ENCODE measurements at places on chromosomes 2 and 18.

GRCh38 chr2:89845532-89845931 lies 1154.1 kb downstream of the RPIA start:
- DNase-seq, result no peak

DNA sequence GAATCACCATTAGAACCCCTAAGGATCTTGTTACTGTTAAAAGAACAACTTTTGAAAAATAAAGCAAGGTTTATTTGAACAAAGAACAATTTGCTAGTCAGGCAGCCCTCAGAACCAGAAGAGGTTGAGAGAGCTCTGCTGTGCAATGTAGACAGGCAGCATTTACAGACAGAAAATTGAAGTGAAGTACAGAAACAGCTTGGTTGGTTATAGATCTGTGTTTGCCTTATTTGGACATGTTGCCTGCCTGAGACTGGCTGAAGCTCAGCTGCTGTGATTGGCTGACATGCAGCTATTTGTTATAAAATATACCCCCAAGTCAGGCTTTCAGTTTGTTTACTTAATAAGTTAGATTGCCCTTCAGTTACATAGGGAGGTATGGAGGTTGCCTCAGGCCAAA lies 12.5 kb downstream of the MSTN start:
- DNase-seq, result no peak

DNA sequence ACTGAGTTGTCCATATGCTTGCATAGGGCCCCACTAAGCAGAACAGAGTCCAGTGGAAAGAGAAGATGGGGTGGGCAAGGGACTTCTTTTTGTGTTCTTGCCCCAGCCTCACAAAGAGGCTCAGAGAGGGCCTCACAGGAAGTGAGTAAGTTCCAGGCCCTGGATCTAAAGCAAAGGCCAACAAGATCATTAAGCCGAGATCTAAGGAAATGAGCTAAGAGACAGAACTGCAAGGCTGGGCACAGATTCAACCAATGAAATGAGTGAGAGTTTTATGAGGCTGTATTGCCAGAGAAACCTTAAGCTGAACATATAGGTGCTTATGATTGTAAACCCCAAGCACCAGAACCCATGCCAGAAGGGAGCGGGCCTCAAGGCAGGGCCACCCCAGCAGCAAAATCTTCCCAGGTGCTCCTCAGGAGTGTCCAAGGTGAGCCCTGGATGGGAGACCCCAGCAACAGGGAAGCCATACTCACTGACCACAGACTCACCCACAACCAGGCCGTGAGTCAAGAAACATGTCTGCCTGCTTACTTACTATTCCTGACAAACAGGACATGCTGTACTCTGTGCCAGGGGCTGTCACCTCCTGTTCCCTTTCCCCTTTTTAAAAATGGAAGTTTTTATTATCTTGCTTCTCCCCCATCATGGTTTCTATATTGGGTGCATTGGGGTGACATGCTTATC lies 40.2 kb downstream of the SLC14A1 start:
- DNase-seq, result no peak

GRCh38 chr2:33425586-33426031 lies 50.8 kb upstream of the RASGRP3 start:
- no peak for DNase-seq

- DNase-seq, result no peak
Observed at GRCh38 chr18:37160038-37160820, 331.3 kb downstream of the KIAA1328 start.

DNA sequence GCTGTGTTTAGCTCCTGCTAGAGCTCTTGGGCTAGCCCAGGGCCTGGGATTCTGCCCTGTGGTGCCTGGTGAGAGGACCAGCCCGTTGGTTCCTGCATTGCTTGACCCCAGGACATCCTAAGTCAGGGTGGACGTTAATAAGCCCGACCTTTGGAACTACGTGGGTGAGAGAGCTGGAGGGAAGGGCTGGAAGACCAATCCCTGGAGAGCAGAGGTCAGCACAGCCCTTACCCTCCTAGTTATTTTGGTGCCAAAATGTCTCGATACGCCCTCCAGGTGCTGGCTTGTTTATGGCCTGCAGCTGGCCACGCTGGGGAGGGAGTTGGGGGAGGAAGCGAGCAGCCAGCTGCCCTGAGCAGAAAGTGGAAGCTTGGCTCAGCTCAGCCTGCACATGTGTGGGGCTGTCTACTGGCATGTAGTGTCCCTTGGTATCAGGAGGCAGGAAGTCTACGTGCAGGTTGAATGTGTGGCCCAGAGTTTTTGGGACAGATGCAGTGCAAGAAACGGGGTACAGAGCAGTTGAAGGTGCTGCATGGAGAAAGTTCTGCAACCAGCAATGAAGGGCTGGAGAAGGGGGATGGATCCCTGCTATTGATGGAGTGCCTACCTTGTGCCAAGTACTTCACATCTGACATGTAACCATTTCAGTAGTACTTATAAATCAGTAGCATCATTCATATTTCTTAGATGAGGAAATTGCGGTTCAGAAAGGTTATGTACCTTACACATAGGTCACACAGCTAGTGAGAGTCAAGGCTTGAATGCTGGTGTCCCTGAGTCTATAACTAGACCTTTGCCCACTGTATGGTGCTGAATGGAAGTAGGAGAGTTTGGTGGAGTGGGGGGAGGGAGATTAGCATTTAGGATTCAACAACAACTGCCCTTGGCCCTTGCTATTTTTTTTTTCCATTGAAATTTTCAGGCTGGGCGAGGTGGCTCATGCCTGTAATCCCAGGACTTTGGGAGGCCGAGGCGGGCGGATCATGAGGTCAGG lies 5.0 kb upstream of the DGKD start:
- peak; percentile 39 for DNase-seq

- no peak for DNase-seq
Observed at GRCh38 chr2:12313445-12314126, 403.1 kb upstream of the TRIB2 start.

- DNase-seq, result no peak
Observed at GRCh38 chr2:96120991-96121390, 4.6 kb upstream of the ADRA2B start.

GRCh38 chr18:1511619-1512311 lies 607.1 kb downstream of the ADCYAP1 start:
- DNase-seq, result no peak

- DNase-seq, result no peak
Observed at GRCh38 chr2:179606141-179606540, 255.3 kb downstream of the ZNF385B start.

DNA sequence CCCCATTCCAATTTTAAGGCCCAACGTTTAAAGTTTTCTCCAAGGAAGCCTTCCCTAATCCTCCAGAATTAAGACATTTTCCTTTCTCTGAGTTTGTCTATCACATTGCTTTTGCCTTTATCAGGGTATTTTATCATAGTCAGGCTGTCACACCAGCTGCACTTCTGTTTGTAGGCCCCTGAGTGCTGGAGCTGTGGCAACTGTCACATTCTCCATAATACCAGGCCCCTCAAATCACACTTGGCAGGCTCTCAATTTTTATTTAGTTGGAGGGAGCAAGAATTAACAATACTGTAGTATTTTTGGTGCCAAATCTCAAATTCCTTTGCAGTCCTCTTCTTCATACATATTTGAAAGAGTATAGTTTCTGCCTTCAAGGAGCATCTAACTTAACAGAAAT lies 122.2 kb downstream of the FSHR start:
- DNase-seq, result no peak

DNA sequence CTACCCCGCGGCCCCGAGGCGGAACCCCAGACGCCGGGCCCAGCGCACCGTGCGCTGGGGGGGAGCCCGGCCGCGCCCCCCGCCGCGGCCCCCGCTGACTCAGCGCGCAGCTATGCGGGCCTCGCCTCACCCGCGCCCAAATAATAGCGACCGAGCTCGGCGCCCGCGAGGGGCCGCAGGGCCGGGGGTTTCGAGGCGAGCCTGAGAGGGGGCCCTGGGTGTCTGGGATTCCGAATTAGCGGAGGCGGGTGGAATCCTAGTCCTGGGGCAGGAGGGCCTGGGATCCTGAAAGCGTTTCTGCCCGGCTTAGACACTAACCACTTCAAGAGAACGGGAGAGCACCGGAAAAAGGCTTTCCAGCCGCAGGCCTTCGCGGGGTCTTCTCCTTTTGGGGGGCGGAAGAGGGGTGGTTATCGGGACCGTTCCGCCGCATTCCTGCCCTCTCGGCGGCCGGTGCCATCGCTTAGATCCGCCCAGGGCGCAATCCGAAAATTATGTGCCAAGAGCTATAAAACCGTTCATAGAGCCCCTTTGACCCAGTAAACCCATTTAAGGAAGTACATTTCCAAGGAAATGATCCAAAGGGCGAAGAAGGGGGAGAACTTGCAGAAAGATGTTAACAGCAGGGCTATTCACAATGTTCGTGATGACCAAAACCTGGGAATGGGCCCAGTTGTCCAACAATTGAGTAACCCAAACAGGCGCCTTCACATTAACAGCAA lies 681 bp upstream of the ROCK2 start:
- DNase-seq, result no peak

DNA sequence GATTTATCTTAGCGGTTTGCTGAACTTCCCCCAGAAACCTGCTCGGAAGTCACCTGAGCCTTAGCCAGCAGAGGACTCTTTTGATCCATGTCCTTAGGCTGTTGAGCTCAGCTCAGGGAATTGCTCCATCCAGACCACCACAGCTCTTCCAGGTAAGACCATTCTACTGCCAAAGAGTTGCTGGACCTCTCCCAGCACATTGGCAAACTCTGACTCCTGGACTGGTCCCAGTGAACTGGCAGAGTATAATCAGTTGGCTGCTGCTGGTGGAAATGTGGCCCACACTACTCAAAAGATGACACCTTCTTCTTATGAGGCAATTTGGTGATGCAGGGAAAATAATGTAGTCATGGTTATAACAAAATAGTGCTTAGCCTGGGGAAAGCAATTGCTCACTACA lies 308.8 kb upstream of the FIGN start:
- no peak for DNase-seq

DNA sequence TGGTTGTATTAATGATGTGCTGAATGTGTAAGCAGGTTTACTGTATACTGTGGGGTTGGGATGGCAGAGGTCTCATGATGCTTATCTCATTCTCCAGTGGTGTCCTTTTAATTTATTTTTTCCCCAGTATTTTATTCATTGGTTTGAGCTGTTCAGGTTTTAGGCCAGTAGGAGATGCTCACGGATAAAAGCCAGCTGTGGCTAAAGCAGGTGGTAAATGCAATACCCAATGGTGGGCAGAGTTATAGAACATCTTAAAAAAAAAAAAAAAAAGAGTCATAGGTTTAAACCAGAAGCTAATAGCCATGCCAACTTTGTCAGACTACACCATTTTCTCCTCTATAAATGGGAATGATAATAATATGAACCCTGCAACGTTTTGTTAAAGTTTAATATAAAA lies 57.8 kb upstream of the NEUROD1 start:
- no peak for DNase-seq

DNA sequence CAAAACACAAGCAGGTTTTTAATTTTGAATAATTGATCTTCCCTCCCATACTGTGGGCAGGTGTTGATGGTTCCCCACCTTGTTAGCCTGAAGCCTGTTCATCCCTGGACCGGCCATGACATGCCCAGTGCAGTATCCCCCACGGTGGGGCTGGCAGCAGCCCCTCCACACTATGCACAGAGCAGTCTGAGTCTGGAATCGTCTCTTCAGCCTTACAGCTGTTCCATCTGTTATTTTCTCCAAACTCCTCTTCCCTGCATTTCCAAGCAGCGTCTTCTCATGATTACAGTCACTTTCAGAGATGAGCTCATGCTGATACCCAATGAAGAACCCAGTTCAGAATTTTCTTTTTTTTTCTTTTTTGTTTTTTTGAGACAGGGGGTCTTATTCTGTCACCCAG lies 68.2 kb downstream of the ADI1 start:
- no peak for DNase-seq

DNA sequence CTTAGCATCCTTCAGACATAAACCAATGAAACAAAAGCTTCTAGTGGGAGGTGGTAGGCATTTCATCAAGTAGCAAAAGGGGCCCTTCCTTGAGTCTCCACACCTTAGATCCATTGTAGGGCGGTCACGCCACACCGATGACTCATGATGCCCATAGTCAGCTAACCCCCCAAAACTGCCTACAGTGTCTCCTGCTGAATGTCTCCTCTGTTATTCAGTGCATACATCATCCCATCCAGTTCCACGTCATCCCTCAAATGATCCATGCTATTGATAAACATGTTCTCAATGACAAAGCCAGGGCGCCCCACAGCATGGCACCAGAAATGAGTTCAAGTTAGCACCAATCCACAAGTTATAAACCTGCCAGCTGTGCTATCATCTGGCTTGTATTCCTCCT lies 57.4 kb upstream of the ACKR3 start:
- no peak for DNase-seq

DNA sequence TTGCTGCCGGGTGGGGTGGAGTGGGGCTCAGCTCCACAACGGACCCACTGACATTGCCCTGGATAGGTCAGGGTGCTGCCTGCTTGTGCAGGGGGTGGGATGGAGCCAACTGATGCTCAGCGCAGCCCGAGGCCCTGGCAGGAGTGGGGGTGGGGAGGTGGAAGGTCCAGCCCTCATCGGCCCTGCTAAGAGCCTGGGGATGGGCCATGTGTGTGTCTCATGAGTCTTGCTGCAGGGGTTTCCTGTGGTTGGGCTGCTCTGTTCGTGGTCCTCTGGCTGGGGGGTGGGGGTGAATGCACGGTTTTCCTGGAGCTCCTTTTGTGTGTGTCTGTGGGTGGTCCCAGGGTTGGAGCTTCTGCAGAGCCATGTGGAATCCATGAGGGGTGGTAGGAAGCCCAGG lies 39.4 kb upstream of the GALR1 start:
- DNase-seq, result no peak

DNA sequence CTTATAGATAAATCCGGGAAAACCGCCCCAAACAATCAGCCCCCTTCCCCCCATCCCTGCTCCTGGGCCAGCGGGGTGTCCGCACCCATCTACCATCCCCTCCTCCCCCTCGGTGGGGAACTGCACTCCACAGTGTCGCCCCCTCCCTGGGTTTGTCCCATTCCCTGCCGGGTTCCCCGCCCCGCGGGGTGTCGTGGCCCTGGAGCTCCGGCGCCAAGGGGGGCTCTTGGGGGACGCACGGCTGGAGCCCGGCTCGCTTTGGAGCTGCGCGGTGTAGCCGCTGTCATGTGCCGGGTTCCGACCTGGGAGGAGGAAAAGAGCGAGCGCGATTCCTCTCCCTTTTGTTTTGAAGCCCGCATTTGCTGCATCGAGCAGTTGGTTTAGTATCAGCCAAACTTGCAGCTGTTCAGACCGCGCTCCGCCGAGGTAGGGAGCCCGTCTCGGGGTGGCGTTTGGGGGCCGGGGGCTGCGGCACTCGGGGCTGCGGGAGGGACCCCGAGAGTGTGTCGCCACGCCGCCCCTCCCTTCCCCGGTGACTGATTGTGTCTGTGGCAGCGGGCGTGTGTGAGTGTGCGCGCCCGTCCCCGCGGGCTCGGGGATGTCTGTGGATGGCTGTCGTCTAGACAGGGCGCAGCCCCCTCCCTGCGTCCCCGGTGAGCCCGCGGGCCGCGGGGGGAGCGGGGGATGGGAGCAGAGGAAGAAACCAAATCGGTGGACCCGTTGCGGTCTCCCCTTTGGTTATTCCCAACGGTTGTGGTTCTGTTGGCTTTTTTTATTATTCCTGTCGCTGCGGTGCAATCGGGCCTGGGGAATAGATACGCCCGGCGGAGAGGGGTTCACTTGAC lies 797 bp downstream of the CTIF start:
- peak; percentile 33 for DNase-seq
